ENCODE measurements at places on chromosomes 16 and 17.

DNA sequence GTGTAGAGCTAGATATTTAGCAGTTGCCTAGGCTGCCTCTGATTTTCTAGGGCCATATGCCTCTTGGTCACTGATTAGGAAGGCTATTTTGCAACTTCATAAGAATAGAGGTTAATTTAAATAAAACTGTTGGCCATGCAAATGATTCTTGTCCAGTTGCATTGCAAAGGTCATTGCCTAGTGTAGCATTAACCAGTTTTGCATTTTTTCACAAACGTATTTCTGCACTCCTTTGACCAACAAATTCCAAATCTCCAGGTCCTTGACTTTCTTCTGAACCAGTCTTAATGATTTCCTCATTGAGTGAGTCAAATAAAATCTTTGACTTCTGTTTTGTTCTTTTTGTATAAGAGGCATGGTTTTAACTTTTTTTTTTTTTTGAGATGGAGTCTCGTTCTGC, 33.5 kb downstream of the ERCC4 start:
- no peak for DNase-seq

GRCh38 chr16:69566981-69567680, 1.4 kb downstream of the NFAT5 start:
- DNase-seq: peak; percentile 58

- DNase-seq: no peak
Observed at GRCh38 chr17:72219824-72220493, 99.1 kb downstream of the SOX9 start.

DNA sequence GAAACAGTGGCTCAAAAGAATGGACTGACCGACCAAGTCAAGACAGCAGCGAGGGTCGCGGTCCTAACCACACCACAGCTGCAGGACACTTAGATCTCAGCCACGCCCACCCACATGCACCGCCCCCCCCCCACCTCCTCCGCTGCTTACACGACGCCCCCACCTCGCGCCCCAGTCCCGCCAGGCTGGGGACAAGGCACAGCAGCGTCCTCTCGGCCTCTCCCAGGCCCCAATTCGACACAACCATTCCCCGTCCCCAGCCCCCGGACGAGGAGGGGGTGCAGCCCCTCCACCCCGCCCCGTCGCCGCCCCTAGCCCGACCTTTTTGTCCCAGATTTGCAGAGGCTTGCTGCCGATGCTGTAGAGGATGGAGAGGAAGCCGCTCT, 477 bp downstream of the CFAP20 start:
- DNase-seq: peak; percentile 39

DNA sequence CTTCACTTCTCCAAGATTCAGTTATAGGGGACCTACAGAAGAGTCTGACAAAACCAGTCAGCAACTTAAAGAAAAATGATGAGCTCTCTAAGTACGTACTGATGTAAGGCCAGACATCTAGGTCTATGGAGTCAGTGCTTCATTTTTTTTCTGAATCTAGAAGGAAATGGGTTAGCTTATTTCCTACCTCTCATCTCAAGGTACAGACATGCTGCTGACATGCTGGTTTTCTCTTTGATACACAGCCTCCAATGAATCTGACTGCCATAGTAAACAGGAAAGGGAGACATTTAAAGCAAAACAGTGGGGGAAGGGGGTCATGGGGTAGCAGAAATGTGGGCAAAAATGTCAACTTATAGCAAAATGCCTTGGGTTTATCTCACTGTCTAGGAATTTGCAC, 16.4 kb downstream of the CDR2 start:
- DNase-seq: no peak

GRCh38 chr16:83343935-83344366, 463.8 kb upstream of the HSBP1 start:
- peak; percentile 88 for DNase-seq

GRCh38 chr16:68382296-68382718, 66.0 kb downstream of the SMPD3 start:
- no peak for DNase-seq

DNA sequence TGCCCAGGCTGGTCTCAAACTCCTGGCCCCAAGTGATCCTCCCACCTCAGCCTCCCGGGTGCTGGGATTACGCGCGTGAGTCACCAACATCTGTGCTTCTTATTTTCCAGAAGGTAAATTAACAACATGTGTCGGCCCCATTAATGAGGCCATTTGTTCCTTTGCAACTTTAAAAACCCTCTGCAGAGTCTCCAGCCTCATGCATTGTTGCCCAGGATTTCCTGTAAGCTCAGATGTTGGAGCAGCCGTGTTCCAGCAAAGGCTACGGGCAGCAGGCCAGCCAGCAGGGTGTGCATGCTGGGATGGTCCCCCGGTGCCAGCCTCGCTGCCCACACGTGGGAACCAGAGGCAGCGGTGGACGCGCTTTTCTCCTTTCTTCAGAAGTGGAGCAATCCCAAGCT, 19.1 kb upstream of the HEXD start:
- peak; percentile 92 for DNase-seq

GRCh38 chr16:83366228-83366627, 441.6 kb upstream of the HSBP1 start:
- DNase-seq: no peak

DNA sequence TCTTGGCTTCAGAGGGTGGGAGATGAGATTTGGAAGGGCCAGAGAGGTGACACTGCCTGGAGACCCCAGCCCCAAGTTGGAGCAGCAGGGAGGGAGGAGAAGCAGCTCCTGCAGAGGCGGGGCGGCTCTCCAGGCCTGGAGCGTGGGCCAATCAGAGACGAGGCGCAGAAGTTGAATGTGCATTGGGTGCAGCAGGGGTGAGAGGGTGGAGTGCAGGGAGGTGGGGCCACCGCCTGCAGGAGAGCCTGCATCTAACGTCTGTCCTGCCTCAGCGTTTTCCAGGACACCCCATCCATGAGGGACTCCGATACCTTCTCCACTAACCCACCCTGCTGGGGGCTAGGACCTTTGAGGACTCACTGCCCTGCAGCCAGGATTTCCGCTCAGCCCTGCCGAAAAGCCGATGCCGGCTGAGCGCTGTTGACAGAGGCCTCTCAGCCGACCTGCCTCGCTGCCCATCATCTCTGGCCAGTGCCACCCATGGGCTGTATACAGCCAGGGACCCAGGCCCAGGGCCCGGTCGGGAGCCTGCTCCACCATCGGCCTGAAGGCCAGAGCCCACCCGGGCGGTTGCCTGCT, 146.2 kb downstream of the ENGASE start:
- peak; percentile 9 for DNase-seq

DNA sequence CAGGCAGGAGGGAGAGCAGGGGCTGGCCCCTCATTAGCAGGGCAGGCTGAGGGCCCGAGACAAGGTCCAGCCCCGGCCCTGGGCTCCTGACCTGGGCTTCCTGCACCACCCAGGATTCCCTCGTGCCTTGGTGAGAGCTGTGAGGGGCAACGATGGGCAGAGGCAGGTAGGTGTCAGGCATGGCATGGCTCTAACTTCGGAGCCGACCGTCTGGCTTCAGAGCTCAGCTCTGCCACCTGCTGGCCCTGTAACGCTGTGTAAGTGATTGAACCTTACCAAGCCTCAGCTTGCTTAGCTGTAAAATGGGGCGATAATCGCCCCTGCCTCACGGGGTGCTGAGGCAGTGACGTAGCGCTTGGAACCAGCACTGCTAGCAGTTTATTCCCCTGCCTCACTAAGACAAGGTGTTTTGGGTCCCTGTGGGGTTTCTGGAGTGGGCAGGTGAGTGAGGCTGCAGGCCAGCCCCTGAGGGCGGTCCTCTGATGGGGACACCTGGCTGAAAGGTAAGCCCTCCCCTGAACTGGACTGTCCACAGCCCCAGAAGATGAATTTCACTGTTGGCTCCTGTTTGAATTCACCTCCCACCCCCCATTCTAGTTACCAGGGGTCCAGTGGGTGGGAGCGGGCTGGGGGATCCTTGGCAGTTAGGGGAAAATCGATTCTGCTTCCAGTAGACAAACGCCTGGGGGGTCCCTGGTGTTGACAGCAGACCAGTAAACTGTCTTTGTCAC, 184.8 kb upstream of the GSE1 start:
- DNase-seq: peak; percentile 46

GRCh38 chr17:16944334-16945135, 27.4 kb downstream of the TNFRSF13B start:
- DNase-seq: no peak
